Fibroblast of the conjunctiva (primary cell): ENCODE measurements at places on chromosomes 5 and 9.

GRCh38 chr9:88972401-88972800 lies 18.9 kb upstream of the S1PR3 start:
- DNase-seq, result no peak

DNA sequence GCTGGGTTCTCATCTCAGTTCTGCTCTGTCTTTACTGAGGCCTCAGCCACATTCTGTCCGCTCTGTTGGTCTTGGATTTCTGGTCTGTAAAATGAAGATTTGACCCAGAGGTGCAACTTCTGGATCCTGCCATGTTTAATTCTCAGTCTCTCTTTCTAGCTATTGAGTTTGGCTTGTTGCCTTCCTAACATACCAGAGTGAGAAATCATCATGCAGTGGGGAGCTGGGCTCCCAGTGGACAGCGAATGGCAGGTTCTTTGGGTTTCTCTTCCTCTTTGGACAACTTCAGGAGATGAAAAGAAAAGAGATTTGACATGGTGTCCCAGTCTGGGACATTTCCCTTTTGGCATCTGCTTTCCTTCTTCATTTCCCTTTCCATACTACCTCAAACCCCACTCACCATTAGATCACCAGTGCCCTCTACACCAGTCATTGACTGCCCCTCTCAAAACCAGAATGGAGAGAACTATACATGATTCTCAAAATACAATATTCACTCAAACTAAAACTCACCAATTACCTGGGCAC lies 334.7 kb downstream of the ACTL7B start:
- no peak for DNase-seq

DNA sequence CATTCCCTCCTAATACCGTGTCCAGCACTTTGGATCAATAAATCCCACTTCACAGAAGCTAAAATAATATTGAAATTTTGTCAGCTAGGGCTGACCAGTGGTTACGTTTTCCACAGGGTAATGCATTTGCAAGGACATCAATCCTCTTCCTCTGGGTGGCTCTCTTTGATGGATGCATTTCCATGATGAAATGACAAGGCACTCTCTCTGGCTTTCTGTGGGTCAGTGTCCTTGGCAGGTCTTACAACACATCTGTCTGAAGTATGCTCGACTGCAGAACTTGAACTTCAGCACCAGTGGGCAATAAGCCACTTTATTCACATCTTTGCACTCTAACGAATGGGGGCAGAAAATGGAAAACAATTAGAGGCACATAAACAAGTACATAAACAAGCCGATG lies 330.1 kb downstream of the ADAMTS6 start:
- peak; percentile 57 for DNase-seq

- DNase-seq, result no peak
Measured at GRCh38 chr5:42952578-42952974, 87.5 kb downstream of the ANXA2R start.

GRCh38 chr5:157519579-157520253 lies 55.9 kb downstream of the ADAM19 start:
- DNase-seq, result no peak

DNA sequence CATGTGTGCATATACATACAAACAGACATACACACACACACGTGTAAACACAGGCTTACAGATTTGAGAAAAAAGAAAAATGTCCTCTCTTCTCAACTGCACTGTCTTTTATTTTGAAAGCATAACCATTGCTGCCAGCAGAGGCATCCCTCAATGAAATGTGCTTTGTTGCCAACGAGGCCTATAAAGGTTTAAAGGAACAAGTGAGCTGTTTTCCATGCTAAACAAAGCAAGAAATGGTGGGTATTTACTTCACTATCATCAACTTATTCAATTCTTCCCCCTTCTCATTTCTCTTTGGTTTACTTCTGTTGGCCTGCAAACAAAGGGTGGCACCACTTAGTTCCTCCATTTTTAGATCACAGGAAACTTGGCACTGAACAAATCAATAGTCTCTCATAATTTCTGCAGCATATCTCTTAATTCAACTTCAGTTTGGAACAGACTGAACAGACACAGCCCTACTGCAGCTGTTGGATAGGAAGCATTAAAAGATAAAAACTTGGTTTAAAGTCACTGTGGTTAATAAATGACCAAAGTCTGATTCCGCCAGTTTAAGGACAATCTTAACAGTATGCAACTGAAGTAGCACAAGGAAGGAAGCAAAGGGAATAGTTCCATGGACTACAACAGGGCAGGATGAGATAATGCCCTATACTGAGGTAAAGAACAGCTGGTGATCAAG lies 21.7 kb downstream of the TTC33 start:
- DNase-seq, result no peak

- DNase-seq, result no peak
Measured at GRCh38 chr5:148623741-148624140, 30.6 kb downstream of the HTR4 start.

DNA sequence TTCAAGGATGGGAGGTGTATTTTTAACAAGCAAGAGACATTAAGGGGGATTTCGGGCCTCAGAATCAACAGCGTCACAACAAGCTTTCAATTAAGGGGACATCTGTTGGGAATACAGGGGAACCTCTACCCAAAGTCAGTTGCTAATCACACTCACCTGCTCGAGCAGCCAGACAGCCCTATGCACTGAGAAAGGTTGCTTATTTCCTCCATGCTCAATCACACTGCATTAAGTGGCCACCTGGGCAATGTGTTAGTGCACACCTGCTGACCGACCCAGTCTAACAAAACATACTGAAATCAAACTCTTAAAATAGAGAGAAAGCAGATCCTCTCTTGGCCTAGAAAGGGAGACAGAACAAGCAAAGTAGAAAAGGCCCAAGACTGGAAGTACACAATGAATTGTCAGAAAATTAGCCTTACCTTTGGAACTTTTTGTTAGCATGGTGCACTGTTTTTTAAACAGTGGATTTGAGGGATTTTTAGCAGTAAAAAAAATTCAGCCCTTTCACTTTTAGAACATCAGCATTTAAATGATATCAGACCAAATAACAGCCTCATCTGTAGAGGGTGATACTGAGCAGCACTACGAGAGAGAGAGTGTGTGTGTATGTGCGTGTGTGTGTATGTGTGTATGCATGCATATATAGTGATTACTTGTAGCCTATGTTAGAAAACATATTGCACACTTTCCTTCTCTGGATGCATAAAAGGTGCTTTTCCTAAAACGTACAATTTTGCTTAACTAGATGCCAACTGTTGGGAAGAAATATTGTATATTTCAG lies 1118.6 kb upstream of the DMAC1 start:
- no peak for DNase-seq

DNA sequence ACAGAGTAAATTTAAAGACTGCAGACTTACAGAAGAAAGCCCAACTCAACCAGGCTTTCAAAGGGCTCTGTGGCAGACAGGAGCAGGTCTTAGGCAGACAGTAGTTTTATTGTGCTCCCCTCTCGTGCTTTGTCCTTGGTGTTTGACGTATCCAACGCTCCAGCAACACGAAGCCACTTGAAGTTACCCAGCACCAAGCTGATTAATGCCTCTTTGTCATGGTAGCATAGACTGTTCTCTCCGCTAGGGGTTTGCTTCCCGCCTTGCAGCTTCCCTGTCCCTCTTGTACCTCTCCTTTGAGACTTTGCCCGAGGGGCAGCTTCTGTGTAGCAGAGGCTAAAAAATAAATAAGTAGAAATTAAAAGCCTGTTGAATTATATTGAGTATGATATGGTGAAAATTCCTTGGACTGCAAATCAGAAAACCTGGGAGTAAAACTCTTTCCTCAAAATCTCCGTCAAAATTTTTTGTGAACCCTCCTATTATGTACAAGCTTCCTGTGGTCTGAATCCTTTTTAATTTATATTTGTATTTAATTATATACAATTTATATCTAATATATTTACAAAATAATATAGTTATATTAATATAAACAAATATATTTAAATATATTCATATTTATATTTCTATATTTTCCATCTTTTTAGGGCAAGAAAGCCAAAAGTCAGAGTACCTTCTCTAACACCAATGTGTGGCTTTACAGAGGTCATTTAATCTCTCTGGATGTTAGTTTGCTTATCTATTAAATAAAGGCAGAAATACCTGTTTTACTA lies 405.4 kb downstream of the DMAC1 start:
- no peak for DNase-seq

- DNase-seq, result no peak
Measured at GRCh38 chr9:90915693-90916092, 114.1 kb downstream of the SYK start.

DNA sequence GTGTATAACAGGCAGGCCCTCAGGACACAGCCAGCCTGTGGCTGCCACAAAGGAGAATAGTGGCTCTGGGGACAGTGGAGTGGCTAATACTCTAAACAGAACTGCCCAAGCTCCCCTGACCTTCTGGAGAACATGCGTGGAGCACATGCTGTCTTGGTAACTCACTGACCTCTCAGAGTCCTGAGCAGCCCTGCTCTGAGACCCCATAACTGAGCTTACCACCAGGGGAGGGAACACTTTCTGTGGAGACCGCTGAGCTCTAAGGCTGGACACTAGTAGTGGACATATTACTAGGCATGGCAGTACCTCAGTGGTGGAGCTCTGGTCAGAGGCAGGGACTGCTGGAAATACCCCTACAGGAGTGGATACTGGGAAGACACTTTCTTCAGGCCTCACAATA lies 60.2 kb upstream of the SPTLC1 start:
- DNase-seq, result no peak

DNA sequence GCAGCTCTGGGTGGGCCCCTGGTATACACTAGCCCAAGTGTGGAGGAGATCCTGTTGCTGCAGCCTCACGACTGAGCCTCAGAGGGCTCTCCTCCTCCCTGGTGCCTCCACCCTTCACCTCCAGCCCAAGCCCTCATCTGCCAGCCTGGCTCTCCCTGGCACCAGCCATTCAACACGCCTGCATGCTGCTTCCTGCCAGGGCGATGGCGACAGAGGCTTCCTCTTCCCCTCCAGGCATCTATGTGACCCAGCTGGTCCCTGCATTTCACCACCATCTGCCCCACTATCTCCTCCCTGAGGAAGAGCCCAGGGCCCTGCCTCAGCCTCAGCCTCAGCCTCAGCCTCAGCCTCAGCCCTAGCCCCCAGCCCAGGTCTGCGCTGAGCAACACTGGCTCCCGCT lies 54.8 kb upstream of the ANGPTL2 start:
- no peak for DNase-seq

DNA sequence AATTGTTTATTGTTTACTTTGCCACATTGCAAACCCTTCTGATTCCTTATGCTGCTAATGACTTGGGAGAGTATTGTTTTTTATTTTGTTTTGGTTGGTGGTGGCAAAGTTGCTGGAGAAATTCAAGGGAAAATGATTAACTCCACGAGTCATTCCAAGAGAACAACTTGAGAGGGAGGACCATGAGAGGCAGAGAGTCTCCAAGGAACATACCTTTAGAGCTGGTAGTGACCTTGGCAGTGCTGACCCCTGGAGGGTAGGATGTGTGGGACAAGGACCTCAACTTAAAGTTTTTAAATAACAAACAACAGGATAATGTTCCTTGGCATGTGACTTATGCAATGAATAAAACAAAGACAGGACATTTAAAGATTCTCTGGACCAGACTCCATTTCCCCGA lies 139.7 kb downstream of the LRRC70 start:
- DNase-seq, result no peak

DNA sequence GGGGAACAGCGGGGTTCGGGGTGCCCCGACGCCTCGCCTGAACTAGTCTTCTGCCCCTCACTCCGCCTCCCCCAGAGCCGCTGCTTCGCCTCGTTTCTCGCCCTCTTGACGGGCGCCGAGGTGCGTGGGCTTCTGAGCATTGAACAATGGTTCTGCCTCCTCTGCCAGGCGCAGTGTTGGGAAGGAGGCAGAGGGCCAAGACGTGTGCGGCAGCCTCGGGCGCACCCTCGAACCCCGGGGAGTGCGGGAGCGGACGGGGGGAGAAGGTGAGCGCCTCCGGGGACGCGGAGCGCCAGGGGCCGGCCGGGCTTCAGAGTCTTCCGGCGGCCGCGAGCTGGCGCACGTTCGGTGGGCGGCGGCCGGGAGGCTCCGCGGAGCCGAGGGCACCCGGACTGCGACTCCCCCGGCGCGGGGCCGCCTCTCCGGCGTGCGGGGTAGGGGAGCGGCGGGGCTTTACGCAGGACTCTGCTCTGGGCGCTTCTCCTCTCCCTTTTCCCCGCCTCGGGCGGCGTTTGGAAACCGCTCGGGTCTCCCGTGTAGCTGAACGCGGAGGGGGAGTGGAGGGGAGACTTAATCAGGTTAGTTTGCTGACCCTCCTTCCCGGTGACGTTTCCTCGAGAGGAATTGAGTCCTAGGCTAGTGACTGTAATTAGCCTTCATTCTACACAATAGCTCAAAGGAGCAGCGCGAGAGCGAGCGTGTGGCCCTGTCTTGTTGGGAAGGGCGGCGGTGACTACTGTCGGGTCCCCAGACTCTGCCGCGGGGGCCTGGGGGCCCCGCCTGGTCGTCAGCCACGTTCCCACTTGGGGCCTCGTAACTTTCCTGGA lies 1.1 kb downstream of the VLDLR start:
- DNase-seq, result no peak

- DNase-seq, result no peak
Measured at GRCh38 chr9:83560169-83560826, 22.1 kb upstream of the FRMD3 start.

DNA sequence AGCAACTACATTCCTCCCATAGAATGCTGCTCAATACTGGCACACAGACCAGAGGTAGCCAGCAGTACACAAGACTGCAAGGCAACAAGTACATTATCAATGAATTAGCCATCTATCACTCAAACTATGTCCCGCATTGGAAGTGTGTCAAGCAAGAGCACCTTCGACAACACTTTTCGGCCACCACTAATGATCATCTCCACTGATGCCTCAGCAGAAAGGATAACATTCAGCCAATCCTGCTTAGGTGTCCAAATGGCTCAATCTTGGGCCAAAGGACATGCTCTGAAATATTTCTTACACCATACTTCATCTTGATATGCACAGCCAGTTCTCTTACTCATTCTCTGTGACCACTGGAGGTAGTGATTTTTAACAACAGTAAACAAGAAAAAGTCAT lies 25.0 kb downstream of the SKP1 start:
- no peak for DNase-seq

GRCh38 chr5:10471677-10472076 lies 30.0 kb downstream of the ROPN1L start:
- DNase-seq, result no peak

DNA sequence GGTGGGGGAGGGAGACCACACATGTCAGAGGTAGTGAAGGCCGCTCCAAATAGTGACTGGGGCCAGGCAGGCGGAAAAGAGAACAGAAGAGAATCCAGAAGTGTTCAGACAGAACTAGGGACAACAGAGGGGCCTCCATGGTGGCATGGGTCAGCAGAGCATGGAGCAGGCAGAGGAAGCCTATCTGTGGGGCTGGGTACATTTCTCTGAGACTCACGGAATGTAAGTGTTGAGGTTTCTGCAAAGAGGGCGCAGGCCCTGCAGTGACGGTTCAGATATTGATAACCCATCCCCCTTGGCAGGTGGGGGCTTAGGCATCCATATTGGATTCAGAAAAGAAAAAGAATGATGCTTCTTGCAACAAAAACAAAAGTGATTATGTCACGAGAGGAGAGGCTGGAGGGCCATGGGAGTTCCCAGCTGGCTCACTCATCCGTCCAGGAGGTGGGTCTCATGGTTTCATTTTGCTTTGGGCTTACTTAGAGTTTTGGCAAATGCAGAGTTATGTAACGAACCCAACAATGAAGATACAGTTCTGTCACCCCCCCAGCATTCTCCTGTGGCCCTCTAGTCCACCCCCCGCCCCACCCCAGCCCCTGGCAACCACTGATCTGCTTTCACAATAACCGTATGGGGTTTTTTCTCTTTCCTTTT lies 5.4 kb upstream of the RMND5B start:
- DNase-seq, result no peak
